ENCODE measurements at places on chromosomes 2 and 18.
A peak's percentile ranks its signal among the peaks of the same experiment; 100 is the strongest.

DNA sequence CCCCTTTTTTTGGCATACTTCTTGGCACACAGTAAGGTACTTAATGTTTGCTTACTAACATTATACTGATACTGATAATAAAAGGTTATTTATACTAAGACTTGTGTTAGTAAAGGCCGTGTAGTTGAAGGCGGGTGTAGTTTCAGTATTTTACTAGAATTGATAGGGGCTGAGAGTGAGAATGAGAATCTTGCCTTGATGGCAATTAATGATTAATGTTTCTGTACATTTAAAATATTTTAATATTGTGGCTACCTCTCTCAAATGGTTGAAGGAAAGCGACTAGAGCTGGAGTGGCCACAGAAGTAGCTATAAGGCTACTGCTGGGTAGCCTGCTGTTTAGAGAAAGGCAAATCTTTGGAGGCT is 29.3 kb downstream of the PELI1 start:
- DNase-seq, result no peak

GRCh38 chr2:231168460-231169139 is 29.8 kb upstream of the ARMC9 start:
- DNase-seq, result no peak

- DNase-seq, result no peak
These were observed 1.3 kb upstream of the BAZ2B start for GRCh38 chr2:159617646-159618045.

DNA sequence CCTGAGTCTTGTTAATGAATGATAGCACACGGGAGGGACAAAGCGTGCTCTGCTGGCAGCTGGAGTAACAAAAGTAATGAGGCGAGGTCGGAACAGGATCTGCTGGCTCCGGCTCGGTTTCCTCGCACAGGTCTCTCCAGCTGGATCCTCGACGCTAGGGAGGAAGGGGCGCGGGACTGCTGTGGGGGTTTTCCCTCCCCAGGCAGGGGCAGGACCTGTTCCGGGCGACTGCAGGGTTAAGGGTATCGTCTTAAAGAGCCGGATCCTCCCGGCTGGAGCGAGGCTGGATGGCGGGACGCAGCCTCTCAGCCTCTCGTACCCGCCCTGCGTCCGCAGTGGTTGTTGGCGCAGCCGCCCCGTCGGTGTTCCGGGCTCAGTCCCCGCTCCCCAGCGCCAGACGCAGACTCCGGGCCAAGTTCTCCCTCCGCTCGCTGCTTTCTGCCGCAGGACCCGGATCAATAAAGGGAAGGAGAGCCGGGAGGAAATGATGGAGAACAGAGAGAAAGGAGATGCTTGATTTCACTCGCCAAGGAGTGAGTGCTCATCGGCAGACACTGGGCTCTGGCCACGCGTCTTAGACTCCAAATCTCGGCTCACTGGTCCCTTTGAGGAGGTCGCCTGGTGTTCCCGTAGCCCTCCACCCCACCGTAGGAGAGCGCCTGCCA is 1.1 kb upstream of the LIPG start:
- DNase-seq, result peak; percentile 43

DNA sequence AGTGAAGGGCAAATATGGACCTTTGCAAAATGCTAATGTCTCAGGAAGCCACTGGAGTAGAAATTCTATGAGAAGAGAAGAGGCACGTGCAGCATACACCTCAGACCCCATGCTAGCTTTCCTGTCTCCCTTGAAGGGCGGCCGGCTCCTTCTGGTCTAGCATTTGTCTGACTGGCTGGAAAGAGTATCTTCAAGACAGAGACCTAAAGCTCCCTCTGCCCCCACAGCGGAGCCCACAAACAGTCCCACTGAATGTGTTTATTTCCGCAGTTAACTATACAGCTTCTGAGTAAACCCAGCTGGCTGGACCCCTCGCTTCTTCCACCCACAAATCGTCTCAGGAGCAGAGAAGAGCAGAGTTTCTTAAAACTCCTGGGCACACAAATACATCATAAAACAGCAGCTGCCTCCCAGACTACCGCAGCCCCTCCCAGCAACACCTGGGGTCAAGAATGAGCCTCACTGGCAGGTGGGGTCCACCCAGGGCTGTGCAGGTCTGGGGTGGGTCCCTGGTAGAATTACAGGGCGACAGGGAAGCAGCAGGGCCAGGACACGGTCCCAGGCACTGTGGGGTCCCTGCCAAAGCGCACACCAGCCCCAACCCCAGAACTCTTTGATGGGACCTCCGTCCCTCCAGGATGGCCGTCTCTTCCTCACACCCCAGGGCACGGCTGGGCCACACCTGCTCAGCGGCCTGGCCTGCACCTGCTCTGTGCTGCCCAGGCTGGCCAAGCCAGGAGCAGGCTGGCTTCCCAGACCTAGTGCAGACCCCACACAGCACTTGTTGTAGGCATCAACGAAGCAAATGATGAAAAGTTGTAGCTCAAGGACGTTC is 103.8 kb downstream of the PXDN start:
- no peak for DNase-seq

All from mammary epithelial cell (primary cell).